ENCODE measurements at places on chromosomes 3 and 15.

- DNase-seq, result no peak
- no peak overlapping the region for H3K4me3 ChIP-seq
- peaks cover 13% of the 10 kb centered on the region for H3K4me1 ChIP-seq
- no peaks in the 10 kb centered on the region for H3K27me3 ChIP-seq
- H3K36me3 ChIP-seq, result no peaks in the 10 kb centered on the region
These were observed 3.2 kb downstream of the CGNL1 start for GRCh38 chr15:57379487-57379886.

- no peaks in the 10 kb centered on the region for H3K4me1 ChIP-seq
- DNase-seq, result no peak
- H3K36me3 ChIP-seq, result no peaks in the 10 kb centered on the region
- H3K27ac ChIP-seq, result no peak overlapping the region
- no peaks in the 10 kb centered on the region for H3K27me3 ChIP-seq
These were observed 172.7 kb downstream of the ZBTB20 start for GRCh38 chr3:114974387-114974786.

DNA sequence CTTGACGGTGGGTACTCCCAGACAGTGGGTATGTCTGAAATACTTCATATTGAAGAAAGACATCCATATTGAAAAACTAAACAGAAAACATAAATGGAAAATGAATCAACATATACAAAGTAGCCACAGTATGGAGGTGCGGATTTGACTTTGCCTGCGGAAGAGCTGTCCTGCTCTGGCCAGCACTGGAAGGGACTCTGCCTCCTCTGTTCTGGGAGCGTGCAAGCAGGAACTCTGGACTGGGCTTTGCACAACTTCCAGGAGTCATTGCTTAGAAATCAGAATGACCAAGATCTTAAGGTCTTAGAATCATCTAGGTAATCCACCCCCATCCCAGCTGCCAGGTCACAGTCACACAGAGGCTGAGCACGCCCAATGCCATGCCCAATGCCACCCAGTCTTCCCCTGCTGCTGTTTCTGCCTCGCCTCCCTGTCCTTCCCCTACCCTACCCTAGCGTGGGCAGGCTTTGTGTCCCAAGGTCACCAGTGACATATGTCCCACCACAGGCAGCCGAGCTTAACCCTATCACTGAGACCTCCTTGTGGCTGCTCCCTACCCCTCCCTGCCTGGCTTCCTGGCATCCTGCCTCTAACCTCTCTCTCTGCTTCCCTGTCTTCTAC lies 36.3 kb downstream of the CDC25A start:
- H3K4me3 ChIP-seq, result no peak overlapping the region
- H3K36me3 ChIP-seq, result no peaks in the 10 kb centered on the region
- H3K4me1 ChIP-seq, result no peaks in the 10 kb centered on the region
- no peaks in the 10 kb centered on the region for H3K27me3 ChIP-seq
- no peak for DNase-seq
- H3K27ac ChIP-seq, result no peak overlapping the region

DNA sequence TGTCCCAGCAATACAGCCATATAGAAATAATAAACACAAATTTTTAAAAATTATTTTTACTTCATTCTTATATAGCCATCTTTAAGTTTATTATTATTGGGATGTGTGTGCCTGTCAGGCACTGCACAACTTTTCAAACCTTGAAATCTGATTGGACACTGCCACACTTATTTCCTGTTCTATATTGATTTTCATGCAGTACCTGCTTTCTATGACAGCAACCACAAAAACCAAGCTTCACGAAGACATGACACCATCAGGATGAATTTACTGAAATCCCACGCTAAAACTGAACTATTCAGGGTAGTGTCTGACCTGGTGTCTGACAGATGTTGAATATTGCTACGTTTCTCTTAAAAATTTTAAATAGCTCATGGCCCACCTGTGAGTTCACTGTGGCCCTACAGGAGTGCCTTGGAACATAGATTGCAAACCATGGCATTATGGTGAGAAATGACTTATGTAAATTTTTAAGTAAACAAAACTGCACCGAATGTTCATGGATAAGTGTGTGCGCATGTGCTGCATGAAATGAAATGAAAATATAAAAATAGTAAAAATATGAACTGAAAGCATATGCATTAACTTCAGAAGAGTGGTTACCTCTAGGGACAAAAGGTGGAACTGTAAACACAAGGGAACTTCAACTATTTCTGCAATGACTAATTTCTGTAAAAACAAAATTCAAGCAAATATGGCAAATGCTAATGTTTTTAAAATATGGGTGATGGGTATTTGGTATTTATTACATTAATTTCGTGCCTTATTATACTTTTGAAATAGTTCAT lies 152.3 kb downstream of the ZBTB20 start:
- H3K27ac ChIP-seq, result no peak overlapping the region
- H3K4me3 ChIP-seq, result no peak overlapping the region
- DNase-seq, result no peak
- no peaks in the 10 kb centered on the region for H3K27me3 ChIP-seq

- H3K27ac ChIP-seq, result no peak overlapping the region
- no peaks in the 10 kb centered on the region for H3K4me1 ChIP-seq
- H3K36me3 ChIP-seq, result no peaks in the 10 kb centered on the region
- H3K27me3 ChIP-seq, result no peaks in the 10 kb centered on the region
These were observed 225.7 kb upstream of the PPP2R3A start for GRCh38 chr3:135739779-135740178.

DNA sequence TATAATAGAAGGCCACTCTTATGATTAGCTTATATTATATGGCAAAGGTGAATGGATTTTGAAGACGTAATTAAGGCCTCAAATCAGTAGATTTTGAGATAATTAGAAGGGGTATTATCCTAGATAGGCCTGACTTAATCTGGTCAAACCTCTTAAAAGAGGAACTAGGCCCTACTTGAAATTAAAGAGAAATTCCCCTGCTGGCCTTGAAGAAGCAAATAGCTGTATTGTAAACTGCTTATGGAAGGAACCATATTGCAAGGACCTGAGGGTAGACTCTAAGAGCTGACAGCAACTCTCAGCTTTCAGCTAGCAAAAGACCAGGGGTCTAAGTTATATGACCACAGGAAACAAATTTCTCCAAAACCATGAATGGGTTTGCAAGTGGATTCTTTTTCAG lies 219.0 kb upstream of the ONECUT1 start:
- DNase-seq, result no peak
- H3K36me3 ChIP-seq, result no peaks in the 10 kb centered on the region
- H3K27me3 ChIP-seq, result no peaks in the 10 kb centered on the region
- no peak overlapping the region for H3K4me3 ChIP-seq
- no peaks in the 10 kb centered on the region for H3K4me1 ChIP-seq

- no peak overlapping the region for H3K27ac ChIP-seq
- H3K36me3 ChIP-seq, result 0 out of 2 replicates have a peak, but pooled peaks cover 3% of the 10 kb centered on the region
- DNase-seq, result no peak
- H3K27me3 ChIP-seq, result no peaks in the 10 kb centered on the region
- no peaks in the 10 kb centered on the region for H3K4me1 ChIP-seq
These were observed 14.4 kb downstream of the SECISBP2L start for GRCh38 chr15:49031804-49032203.

DNA sequence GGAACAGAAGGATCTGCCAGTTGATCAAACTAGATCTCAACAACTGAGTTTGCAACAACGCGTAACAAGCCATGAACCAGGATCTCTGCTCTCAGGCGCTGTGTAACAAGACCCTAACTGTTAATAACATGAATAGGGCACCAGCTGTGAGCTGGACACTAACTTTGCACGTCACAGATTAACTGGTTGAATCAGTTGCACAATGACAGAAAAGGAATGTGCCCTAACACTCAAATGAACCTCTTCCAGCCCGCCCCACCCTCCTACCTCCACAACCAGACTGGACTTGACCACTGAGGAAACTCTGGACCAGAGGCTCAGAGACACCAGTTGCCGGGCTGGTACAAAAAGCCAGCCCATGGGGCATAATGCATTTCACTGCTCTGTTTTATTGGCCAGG lies 34.3 kb downstream of the MCF2L2 start:
- peaks cover 2% of the 10 kb centered on the region for H3K4me1 ChIP-seq
- no peak overlapping the region for H3K4me3 ChIP-seq
- no peak overlapping the region for H3K27ac ChIP-seq

- DNase-seq, result no peak
- H3K36me3 ChIP-seq, result peaks cover 19% of the 10 kb centered on the region
- no peaks in the 10 kb centered on the region for H3K27me3 ChIP-seq
- no peaks in the 10 kb centered on the region for H3K4me1 ChIP-seq
- H3K27ac ChIP-seq, result no peak overlapping the region
These were observed 2.7 kb downstream of the KIF15 start for GRCh38 chr3:44764248-44764647.

- no peaks in the 10 kb centered on the region for H3K27me3 ChIP-seq
- no peaks in the 10 kb centered on the region for H3K4me1 ChIP-seq
- DNase-seq, result no peak
These were observed 14.7 kb downstream of the PGBD4 start for GRCh38 chr15:34116620-34117019.

DNA sequence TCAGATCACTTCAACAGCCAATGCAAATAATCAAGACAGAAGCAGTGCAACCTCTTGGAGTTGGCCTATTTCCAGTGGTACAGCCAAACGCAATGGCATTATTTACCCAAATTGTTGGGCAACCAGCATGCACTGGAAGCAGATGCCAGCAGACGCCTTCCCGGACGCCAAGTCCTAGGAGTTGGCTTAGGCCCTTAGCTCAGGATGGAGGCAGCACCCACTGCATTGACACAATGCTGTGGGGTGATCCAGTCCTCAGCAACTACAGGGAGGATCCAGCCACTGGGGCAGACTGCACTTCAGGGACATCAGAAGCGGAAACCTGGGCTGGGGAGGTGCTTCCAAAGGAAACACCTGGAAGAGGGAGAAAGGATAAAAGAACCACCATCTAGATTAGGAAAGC lies 290.4 kb downstream of the FAM43A start:
- H3K36me3 ChIP-seq, result no peaks in the 10 kb centered on the region
- no peak overlapping the region for H3K4me3 ChIP-seq
- DNase-seq, result no peak
- H3K27me3 ChIP-seq, result no peaks in the 10 kb centered on the region
- H3K4me1 ChIP-seq, result no peaks in the 10 kb centered on the region
- no peak overlapping the region for H3K27ac ChIP-seq

DNA sequence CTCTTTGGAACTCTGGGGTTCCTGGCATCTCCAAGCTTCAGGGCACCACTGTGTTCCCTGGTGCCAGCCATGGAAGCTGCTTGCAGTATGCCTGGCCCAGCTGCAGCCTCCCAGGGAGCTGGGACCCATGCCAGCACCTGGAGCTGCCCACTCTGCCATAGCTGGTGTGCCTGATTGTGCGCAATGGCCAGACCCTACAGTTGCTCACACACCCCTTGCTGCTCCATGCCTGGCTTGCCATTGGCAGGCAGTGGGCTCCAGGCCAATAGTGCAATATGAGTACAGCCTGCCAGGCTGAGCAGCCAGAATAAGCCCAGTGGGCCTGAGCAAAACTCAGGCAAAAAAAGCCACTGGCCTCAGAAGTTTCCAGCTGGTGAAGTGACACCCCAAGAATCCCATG lies 43.8 kb upstream of the LRRFIP2 start:
- H3K36me3 ChIP-seq, result no peaks in the 10 kb centered on the region
- no peak overlapping the region for H3K27ac ChIP-seq
- DNase-seq, result no peak
- H3K27me3 ChIP-seq, result no peaks in the 10 kb centered on the region
- no peaks in the 10 kb centered on the region for H3K4me1 ChIP-seq

DNA sequence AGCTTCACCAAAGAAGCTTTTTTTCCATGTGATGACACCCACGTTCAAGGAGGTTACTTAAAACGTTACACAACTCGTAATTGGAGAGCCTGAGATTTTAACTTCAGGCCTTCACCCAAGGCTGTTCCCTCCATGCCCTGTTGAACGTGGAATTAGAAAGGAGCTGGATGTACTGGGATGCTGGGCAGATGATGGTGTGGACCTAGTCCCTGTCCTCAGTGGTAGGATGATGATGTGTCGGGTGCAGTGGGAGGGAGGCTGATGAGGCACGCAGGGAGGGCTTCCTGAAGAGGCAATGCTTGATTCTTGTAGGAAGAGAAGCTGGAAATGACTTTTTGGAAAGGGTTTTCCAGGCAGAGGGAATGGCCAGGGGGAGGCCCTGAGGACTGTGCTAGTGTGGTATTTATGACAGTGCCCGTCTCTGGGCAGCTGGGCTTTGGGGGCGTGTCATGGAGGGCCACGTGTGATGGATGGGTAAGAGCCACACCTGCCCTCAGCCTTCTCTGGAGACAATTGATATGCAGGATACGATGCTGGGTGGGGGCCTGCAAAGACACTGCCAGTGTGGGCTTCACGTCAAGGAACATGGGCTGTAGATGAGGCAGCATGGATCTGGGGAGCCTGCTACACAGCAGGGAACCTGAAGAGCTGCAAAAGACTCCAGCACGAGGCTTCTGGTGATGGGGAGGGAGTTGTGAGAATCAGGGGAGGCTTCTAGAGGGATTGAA lies 15.3 kb downstream of the SYNM start:
- H3K27ac ChIP-seq, result no peak overlapping the region
- no peak for DNase-seq
- peaks cover 18% of the 10 kb centered on the region for H3K4me1 ChIP-seq
- H3K4me3 ChIP-seq, result no peak overlapping the region
- no peaks in the 10 kb centered on the region for H3K36me3 ChIP-seq
- H3K27me3 ChIP-seq, result no peaks in the 10 kb centered on the region

DNA sequence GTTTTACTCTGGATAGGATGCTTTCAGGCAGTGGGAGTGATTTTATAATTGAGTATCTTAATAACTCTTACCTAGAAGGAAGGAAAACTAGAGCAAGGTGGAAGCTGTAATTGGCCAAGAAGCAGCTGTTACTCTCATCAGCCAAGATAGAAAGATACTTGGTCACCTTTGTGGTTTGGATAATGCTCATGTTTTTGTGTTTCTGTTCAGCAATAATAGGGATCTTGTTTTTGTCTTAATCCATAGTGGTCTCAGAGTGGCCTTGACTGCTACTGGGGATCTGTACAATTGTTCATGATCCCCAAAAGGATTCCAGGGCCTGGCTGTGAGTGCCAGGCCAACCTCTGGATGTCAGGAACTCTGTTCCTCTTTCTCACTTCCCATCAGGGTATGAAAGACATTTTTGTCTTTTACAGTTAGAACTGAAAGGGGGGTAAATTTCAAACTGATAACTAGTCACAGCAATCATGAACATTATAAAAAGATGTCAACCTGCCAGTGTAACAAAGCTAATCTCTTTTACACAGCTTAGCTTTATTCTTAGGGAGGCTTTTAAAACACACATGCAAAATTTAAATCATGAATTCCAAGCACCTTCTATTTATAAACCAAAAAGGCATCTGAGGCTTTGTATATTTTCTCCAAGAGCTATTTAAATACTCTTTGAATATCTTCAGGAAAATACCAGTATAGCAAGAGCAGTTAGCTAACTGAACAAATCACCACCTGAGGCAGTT lies 6.0 kb downstream of the UBL7 start:
- no peak overlapping the region for H3K4me3 ChIP-seq
- H3K36me3 ChIP-seq, result peaks cover 27% of the 10 kb centered on the region
- H3K27me3 ChIP-seq, result no peaks in the 10 kb centered on the region
- no peaks in the 10 kb centered on the region for H3K4me1 ChIP-seq
- no peak overlapping the region for H3K27ac ChIP-seq

- H3K27me3 ChIP-seq, result no peaks in the 10 kb centered on the region
- no peaks in the 10 kb centered on the region for H3K36me3 ChIP-seq
- H3K4me3 ChIP-seq, result no peak overlapping the region
These were observed 32.5 kb upstream of the STXBP5L start for GRCh38 chr3:120875507-120875906.

GRCh38 chr15:81381720-81382119 lies 7.7 kb upstream of the TMC3 start:
- H3K36me3 ChIP-seq, result no peaks in the 10 kb centered on the region
- H3K27ac ChIP-seq, result no peak overlapping the region
- H3K4me1 ChIP-seq, result no peaks in the 10 kb centered on the region
- no peaks in the 10 kb centered on the region for H3K27me3 ChIP-seq
- no peak for DNase-seq
- H3K4me3 ChIP-seq, result no peak overlapping the region

GRCh38 chr3:167361948-167362347 lies 18.1 kb downstream of the ZBBX start:
- no peaks in the 10 kb centered on the region for H3K4me1 ChIP-seq
- DNase-seq, result no peak
- H3K4me3 ChIP-seq, result no peak overlapping the region
- no peaks in the 10 kb centered on the region for H3K27me3 ChIP-seq
- H3K36me3 ChIP-seq, result no peaks in the 10 kb centered on the region
- H3K27ac ChIP-seq, result no peak overlapping the region

Measured in H1 (cell line).